ENCODE measurements at places on chromosomes 1 and 21. TPM values are rescaled to one million over a fixed set of nuclear protein-coding genes. Genes with fewer than 3 reads are reported as not detected.
A peak's percentile ranks its signal among the peaks of the same experiment; 100 is the strongest.

- DNase-seq = no peak
These were observed 45.4 kb upstream of the MPZL1 start for GRCh38 chr1:167676205-167676915.

- peak; percentile 82 for DNase-seq
These were observed 8.1 kb upstream of the TRAF3IP3 start for GRCh38 chr1:209747580-209748262.

- DNase-seq = no peak
These were observed 60.3 kb upstream of the JUN start for GRCh38 chr1:58844176-58844575.

- DNase-seq = peak; percentile 90
These were observed at the start of gene BCAS2 for GRCh38 chr1:114581335-114582287. TSS of gene BCAS2 (minus strand) at chr1:114581615. CDS start at chr1:114581591, 24 bp downstream.

DNA sequence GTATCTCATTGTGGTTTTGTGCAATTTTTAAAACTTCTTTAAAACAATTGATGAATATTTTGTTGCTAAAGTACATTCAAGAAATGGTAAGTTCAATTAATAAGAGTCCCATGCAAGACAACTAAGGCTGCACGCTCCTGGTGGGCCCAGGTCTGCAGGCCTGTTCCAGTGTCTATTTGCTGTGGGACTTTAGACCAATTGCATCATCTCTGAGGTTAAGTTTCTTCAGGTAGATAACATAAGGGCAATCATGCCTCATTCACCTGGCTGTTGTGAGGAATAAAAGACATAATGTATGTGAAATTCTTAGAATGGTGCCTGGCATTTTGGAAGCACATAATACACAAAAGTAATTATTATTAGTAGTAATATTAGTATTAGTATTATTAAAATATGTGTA, 82.9 kb downstream of the SLC25A24 start:
- DNase-seq = no peak

- no peak for DNase-seq
These were observed 18.9 kb upstream of the TENT5C start for GRCh38 chr1:117586747-117587498.

GRCh38 chr1:30795026-30795425, 37.5 kb upstream of the LAPTM5 start:
- no peak for DNase-seq

DNA sequence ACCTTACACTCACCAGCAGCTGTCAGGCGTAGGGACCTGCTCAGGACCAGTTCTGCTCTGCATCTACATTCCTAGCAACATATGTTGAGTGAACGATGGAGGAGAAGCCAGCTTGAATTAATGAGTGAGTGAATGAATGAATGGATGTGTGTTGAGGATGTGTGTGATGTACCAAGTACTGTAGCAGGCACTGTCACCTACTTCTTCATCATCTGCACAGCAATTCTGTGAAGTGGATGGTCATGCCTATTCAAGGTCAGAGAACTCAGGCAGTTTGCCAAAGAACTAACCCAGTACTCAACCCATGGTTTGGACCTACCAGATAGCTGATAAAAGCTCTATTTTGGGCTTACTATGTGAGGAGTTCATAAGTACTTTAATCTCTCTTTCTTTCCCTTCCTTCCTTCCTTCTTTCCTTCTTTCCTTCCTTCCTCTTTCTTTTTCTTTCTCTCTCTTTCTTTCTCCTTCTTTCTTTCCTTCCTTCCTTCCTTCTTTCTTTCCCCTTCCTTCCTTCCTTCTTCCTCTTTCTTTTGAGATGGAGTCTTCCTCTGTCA, 56.9 kb downstream of the ATP1A1 start:
- no peak for DNase-seq

The GPATCH4 gene
- 18.7 TPM for total RNA-seq

The PRR9 gene
- not detected for total RNA-seq
